Fibroblast of villous mesenchyme (primary cell): ENCODE measurements at places on chromosomes 6 and 20. TPM values are rescaled to one million over a fixed set of nuclear protein-coding genes. Genes with fewer than 3 reads are reported as not detected.

- peak; percentile 95 for DNase-seq
These were observed 219.3 kb downstream of the ARHGAP18 start for GRCh38 chr6:129490521-129491255.

KCNQ5 gene
- total RNA-seq = 0.86 and 0.97 TPM in 2 replicates

DNA sequence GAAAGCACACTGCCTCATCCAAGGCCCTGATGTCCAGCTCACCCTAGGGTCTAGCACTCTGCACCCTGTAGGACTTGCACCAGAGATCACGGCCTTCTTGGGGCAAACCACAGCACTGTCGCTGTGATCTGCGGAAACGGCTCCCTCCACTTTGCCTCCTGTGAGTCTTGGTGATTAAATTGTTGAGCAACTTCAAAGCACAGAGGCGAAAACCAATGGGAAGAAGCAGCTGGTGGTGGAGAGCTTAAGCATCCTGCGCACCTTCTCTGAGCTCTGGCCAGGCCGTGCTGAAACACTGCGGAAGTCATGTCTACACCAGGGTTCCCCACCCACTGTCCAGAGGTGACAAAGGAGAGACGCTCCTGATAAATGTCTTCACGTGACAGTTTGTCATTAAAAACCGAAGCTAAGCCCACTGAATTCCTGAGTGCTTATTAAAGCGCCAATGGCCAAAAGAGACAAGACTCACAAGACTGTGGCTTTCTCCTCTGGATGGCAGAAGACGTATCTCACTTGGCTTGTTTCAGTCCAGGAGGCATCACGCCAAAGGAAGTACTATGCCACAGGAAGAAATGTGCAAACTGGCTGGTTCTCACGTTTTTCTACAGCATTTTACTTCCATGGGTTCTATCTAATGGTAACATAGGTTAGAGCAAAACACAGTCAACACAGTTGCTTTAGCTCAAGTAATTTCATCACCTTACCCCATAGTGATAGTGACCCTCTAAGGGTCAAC lies 3.1 kb downstream of the RAMACL start:
- no peak for DNase-seq

GRCh38 chr20:4431446-4431845 lies 290.3 kb upstream of the PRND start:
- no peak for DNase-seq

DNA sequence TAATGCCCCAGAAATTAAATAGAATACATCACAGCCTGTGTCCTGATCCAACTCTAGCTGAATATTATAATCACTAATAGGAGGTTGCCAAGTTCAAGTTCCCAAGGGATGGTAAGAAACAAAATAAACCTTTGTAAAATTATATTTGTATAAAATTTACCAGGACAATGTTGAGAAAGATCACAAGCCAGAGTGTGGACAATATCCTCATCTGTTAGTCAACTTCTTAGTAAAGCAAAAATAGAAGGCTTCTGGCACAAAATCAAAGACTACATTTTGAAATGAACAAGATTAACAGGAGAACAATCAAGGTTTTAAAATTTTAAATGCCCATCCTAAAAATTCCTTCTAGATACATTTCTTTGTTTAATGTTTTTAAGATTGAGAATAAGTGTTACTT lies 290.4 kb upstream of the HSF2 start:
- no peak for DNase-seq

GRCh38 chr6:70636596-70636995 lies 31.1 kb upstream of the SMAP1 start:
- DNase-seq = no peak

IRAK1BP1 gene
- 4.2 and 6.5 TPM in 2 replicates for total RNA-seq

NFATC2 gene
- total RNA-seq = under 0.01 and 0.64 TPM in 2 replicates

EMILIN3 gene
- total RNA-seq = under 0.01 TPM in 1 of 2 replicates, not detected in the other

SOBP gene
- 1.3 and 1.9 TPM in 2 replicates for total RNA-seq

MATN4 gene
- not detected in 2 replicates for total RNA-seq

DNA sequence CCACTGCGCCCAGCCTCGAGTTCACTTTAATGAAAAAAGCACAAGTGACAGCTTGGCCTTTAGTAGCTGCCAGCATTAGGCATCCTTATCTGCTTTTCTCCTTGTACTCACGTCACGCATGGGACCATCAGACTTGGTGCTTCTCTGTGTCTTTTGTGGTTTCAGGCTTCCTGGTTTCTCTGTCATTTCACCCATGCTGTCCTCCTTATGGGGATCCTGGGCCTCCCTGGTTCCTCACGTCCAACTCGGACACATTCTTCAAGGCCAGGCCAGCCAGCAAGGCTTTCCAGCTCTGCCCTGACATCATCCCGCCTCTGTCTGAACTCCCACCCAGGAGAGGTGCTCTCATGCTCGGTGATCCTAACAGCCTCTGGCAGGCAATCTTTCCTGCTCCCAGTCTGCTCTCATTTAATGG lies 83.2 kb downstream of the TIAM2 start:
- peak; percentile 22 for DNase-seq

WFDC2 gene
- total RNA-seq = not detected in 2 replicates

DEFB113 gene
- total RNA-seq = not detected in 2 replicates

DNA sequence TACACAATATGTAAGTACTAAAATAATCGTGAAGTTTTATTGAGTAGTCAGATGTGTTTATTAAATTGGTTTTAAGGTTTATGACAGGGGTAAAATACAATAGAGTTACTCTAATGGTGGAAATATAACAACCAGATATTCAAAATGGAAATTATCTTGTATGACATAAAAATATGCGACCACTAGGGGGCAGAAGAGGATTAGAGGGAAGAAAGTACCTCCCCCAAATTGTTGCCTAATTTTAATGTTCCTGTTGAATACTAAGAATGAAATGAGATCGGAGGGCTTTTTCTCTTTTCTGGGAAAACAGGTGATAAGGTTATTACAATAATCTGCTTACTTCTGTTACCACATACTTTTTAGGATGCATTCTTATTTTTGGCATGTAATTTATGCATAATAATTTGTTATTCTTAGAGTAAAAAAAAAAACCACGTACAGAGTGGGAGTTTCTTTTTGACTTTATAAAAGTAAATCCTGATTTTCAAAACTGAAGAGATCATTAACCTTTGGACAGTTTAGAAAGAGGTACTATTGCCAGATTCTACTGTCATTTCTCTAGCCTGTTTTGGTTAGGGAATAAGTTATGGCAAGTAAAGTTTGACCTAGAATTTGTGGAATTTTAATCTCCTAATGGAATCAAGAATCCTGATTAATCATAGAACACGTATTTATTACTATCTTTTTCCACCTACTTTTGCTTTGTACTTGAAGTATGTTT lies 159.2 kb downstream of the CD109 start:
- peak; percentile 89 for DNase-seq

- DNase-seq = no peak
These were observed 8.0 kb downstream of the PRDM13 start for GRCh38 chr6:99614430-99615186.

HLA-DRB5 gene
- total RNA-seq = not detected in 2 replicates

DNA sequence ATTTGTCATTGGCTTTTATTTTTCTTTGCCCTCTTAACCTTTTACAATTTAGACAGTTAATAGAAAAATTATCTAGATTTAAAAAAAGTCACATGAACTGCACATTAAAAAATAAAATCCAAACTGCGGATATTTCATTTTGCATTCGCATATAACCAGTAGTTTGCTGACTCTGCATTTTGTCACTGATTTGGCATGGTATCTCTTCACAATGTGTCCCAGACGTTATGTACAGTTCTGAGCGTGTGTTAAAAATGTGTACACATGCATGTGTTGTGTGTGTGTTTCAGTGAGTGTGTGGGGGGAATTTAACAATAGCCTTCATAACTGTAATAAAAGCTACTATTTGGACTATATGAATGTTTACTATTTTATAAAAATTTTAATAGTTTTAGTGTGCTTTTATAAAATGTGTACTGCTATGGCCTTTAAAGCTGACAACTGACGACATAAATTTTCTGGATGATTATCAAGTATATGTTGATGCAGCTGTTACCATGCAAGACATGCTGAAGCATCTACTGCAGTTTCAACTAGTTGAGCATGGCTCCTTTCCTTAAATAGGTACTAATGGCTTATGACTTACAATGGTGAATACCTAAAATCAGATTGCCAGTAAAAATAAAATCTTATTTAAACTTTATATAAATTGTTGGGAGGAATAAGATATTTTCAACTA lies 67.7 kb downstream of the HMGCLL1 start:
- no peak for DNase-seq

TNF gene
- under 0.01 TPM in 2 replicates for total RNA-seq

- DNase-seq = no peak
These were observed 42.8 kb upstream of the GLP1R start for GRCh38 chr6:39005774-39006173.

C6orf58 gene
- not detected in 2 replicates for total RNA-seq

DNA sequence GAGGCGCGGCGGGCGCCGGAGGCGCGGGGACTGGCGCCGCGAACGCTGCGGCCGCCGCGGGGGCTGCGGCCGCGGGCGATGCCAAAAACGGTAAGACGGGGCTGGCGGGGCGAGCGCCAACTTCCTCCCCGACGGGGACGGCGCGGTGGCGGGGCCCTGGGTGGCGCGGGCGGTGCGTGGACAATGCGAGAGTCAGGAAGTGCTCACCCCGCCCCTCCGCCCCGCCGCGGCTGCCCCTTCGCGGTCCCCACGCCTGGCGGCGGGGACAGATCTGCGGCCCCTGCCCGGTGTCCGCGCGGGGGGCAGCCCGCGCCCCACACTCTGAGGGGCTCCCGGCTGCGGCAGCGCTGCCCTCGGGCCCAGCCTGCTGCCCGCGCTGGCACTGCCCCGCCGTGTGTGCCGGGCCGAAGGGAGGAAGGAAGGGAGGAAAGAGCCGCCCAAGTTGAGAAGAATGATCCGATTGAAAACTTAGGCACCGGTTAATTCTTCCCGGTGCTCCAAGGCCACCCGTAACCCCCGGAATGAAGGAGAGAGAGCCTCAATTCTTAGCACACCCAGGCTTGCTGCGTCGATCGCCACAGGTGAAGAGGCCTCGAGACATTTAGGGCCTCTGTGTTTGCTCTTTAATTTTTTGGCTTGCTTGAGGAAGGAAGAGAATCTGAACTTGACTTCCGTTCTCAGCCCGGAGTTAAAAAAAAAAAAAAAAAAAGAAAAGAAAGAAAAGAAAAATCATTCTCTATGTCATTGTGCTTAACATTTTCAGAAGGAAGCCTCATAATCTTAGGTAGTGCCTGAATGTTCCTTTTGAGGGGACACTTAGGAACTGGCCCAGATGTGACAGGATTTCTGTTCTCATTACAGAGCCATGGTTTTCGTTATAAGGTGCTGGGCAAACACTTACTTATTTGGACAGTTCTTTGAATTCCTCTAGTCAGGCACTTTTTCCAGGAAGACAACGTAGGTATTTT lies 982 bp downstream of the HECA start:
- DNase-seq = peak; percentile 38

CALHM5 gene
- total RNA-seq = 4.7 and 7.7 TPM in 2 replicates

TBXT gene
- total RNA-seq = not detected in 2 replicates

BCAS1 gene
- total RNA-seq = under 0.01 TPM in 2 replicates

ULBP1 gene
- 0.43 and 1.6 TPM in 2 replicates for total RNA-seq

SEMG1 gene
- not detected in 2 replicates for total RNA-seq

THEMIS gene
- under 0.01 TPM in 1 of 2 replicates, not detected in the other for total RNA-seq

- DNase-seq = no peak
These were observed 74.8 kb upstream of the MLN start for GRCh38 chr6:33878562-33878961.

TINAG gene
- not detected in 2 replicates for total RNA-seq

DNA sequence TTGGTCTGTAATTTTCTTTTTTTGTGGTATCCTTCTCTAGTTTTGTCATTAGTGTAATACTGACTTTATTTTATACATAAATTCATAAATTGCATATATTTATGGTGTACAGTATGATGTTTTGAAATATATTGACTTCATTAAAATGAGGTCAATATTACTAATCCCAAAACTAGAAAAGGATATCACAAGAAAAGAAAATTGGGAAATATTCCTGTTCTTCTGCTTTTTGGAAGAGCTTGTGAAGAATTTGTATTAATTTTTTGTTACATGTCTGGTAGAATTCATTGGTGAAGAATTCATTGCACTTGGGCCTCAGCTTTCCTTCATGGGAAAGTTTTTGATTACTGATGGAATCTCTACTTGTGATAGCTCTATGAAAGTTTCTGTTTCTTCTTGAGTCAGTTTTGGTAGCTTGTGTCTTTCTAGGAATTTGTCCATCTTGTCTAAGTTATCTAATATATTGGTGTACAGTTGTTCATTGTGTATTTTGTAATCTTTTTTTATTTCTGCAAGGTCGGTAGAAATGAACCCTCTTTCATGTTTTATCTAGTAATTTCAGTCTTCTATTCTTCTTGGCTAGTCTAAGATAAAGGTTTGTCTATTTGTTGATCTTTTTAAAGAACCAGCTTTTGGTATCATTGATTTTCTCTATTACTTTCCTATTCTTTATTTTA lies 11.3 kb upstream of the ZNF451 start:
- no peak for DNase-seq

DNA sequence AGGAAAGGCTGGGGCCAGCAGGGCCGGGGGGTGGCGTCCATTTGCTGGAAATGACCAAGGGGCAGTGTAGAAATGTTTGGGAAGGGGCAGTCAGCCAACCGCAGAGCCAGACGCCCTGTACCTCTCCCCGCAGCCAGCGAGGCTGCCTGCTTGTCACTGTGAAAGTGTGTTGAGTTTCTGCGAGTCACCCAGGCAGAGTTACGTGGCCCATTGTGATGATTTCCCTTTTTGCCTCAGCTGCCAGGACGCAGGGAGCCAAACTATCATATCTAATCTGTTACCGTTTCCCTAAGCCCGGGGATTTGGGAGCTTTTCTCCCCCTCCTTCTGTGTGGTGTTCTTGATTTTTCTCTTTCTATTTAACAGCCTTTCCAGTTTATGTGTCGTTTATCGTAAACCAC lies 67.9 kb upstream of the STX16 start:
- DNase-seq = peak; percentile 28

PKIB gene
- 12.2 and 13.8 TPM in 2 replicates for total RNA-seq

SLC17A2 gene
- not detected in 2 replicates for total RNA-seq

DNA sequence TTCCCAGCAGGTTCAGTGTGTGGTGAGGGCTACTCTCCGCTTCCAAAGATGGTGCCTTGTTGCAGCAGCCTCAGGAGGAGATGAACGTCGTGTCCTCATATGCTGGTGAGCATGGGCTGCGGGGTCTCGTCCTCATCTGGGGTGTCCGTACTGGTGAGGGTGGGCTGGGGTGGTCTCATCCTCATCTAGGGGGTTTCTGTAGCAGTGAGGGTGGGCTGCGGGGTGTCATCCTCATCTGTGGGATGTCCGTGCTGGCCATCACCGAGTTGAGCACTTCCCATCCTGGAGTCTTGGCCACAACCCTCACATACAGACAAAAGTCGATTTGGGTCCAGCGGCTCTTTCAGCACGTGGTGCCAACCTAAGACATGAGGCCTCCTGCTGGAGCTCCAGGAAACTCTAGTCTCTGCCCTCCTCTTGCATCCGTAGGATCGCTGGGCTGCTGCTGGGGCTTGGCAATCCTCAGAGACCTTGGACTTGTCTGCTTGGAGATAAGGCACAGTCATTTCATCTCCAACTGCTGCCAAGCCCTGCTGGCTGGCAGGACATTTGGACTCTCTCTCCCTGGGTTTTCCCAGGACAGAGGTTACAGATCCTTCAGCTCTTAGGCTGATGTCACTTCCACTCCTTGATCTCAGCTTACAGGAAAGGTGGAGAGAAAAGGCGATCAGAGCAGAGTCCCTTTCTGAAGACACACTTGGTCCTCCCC lies 160.4 kb downstream of the PACRG start:
- no peak for DNase-seq

GRCh38 chr6:7939184-7939863 lies 28.7 kb upstream of the TXNDC5 start:
- no peak for DNase-seq

ZNF391 gene
- total RNA-seq = 0.32 and 0.43 TPM in 2 replicates
